HuH-7.5 (cell line): ENCODE measurements at places on chromosomes 12 and 14.

GRCh38 chr12:127121494-127122084 is 1145.4 kb upstream of the TMEM132C start:
- DNase-seq, result no peak

GRCh38 chr12:94488463-94488862 is 28.8 kb upstream of the CEP83 start:
- no peak for DNase-seq

- no peak for DNase-seq
Measured at GRCh38 chr12:58833853-58834252, 86.5 kb downstream of the LRIG3 start.

GRCh38 chr14:53032838-53033390 is 82.1 kb upstream of the FERMT2 start:
- DNase-seq, result no peak

- no peak for DNase-seq
Measured at GRCh38 chr14:54809767-54810166, 92.9 kb downstream of the GCH1 start.

DNA sequence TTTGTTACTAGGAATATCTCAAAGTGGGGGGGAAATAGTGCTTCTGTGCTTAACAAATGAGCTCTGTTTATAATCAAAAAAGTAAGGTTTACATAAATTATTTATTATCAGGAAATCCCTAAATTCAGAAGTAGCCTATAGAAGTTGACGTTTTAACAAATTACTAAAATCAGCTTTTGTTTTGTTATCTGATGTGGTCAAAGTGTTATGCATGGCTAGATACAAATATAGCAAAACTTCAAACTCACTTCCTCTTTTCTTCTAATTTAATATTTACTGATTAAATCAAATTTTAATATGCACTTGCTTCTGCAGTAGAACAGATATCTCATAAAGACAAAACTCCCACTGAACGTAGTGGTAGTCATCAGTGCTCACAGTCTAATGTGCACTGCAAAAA is 47.5 kb downstream of the GARIN6 start:
- DNase-seq, result no peak

DNA sequence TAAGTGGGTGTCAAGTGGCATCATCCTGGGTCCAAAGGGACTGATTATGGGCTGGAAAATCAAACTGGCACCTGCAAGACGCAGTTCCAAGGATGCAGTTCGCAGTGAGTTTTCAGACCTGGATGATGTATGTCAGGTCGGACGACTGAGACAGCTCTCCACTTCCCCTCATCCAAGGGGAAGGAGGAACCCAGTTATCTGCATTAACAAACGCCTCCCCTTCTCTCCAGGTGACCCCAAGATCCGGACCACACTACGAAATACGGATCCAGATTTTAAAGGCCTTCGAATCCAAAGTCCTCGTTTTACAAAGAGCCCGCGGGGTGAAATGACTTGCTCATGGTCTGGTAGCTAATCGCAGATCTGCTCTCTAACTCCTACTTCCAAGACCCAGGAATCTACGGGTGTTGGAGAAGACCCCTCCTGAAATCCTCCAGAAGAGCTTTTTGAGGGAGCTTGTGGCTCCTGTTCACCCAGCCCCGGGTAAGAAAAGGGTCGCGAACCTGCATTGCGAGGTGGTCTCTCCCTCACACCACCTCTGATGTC is 460 bp upstream of the SYNE2 start:
- peak; percentile 28 for DNase-seq

- peak; percentile 95 for DNase-seq
Measured at GRCh38 chr14:32075672-32076277, 1.3 kb upstream of the ARHGAP5 start.

DNA sequence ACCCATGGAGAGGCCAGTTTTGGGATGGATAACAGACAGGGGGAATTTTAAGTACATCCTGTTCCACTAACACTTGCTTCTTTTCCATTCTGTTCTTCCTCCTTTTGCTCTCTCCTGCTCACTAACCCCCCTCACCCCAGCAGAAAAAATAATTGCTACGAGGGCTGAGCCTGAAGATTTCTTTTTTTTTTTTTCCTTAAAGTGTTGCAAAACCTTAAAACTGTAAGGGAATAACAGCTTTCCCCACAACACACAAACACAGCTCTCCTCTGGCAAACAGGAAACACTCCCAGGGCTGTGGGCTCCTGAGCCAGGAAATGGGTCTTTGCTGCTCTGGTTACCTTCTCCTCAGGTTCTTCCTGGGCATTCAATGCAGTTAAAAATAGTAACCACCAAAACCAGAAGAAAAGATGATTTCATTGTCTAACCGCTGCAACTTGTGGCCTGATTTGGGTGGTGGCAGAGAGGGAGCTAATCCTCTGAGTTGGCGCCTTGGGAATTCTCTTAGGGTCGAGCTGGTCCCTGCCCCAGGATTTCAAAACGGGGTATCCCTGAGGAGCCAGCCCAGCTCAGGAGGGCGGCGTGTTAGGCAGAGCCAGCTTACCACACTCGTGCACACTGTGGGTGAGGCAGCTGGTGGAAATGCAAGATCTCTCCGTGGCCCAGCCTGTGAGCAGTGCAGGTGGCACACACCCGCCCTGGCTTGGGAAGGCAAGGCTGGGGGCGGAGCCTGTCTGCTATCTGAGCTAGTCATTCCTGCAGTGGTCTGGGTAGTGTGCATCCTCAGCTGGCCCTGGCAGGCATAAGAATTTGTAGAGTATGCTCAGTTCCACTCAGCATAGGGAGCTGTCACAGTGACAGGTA is 17.1 kb upstream of the EMP1 start:
- no peak for DNase-seq

DNA sequence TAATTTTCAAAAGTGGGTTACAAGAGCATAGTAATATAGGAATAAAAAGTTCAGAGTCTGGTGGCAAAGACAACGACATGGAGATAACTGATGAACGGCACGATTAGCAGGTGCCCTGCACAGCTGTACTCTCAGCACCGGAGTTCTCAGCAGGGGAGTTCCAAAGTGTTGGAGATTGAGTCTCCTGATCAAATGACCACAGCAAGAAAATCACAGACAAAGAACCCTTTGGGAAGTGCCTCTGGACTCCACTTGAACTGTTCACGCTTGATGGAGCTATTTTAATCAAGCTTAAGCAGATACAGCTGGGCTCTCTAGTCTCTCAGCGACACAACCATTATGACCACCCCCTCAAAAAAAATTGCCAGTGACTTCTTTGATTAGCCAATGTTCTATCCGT is 153.1 kb downstream of the ALG10B start:
- DNase-seq, result no peak

- DNase-seq, result no peak
Measured at GRCh38 chr12:67980391-67980790, 8.9 kb upstream of the IFNG-AS1 start.

DNA sequence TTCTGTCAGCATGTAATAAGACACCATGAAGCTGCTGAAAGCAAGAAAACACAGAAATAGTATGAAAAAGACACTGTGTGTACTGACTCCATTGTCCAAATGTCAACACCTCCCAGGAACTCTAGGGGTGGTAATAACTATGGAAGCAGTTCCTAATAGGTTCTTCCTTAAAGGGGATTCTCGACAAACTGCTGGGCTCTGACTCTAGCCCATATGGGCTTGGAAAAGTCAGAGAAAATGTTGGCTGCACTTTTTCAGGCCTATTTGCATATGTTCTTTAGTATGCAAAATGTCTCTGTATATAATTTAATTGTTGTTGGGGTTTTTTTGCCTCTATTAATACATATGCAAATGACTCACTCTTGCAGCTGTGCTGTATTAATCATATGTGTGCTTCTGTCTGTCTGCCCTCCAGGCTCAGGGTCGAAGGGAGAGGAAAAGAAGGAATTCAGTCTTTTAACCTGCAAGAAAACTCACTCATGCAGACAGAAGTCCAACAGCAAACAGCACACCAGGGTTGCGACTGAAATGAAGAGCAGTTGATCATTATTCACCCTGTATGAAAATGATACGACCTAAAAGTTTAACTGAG is 317.6 kb downstream of the SOX5 start:
- DNase-seq, result no peak

DNA sequence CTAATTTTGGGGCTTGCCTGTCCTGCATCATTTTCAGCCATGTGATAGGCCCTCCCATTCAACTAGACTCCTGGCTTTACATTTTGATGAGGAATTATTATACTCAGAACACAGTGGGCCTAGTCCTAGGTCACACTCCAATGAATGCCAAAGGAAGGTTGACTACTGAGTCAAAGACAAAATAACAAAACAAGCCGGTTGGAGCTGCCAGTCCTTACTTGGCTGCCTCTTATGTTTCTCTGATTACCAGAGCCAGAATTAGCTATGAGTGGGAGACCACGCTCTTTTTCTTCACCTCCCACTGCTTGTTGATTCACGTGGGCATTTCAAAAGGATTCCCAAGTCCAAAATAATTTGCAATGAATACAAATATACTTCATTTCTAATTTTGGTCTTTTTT is 78.1 kb upstream of the USP44 start:
- DNase-seq, result no peak

DNA sequence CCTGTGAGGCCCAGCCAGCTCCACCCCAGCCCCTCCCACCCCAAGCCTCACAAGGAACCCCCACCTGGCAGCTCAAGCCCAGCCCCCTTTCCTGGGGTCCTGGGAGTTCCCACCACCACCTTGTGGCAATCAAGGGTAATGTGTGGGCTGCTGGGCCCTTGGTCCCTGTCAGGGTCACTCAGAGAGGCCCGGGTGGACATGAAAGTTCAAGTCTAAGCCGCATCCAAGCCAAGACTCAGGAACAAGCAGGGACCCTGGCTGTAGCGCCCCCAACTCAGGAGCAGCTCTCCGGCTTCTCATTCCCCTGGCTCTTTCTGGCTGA is 106.4 kb upstream of the C14orf180 start:
- no peak for DNase-seq

DNA sequence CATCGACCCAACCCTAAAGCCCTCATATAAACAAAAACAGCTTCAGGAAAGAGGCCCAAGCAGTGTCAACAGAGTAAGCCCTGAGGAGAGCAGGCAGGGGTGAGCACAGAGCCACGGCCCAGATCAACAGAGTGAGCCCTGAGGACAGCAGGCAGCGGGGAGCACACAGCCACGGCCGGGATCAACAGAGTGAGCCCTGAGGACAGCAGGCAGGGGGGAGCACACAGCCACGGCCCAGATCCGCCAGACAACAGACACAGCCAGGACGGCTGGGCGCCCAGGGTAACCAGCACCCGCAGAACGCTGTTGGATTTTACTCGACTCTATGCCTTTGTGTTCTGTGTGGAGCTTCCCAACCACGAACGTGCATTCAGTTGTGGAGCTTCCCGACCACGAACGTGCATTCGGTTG is 15.0 kb downstream of the CCDC85C start:
- DNase-seq, result no peak

GRCh38 chr12:117816-118345 is 51.3 kb downstream of the IQSEC3 start:
- no peak for DNase-seq

DNA sequence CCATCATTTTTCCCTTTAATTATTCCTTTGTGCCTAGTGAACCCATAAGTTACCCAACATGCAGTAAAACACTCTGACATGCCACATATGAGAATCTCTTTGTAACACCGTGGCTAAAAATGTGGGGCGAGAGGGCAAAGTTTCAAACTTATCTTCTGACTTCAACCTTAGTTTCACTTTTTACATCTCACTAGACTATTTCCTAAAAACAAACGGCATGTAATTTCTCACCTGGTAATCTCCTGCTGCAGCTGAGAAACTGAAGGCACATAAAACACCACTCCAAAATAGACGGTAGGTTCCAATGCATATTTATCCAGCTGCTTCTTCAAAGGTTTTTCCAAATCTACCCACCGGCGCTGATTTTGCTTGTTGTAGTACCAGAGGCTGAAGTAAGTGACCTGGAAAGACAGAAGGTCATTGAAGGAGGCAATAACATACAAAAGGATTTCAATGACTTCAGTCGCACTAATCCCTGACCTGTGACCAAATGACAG is 37.9 kb downstream of the PTPN21 start:
- DNase-seq, result no peak

- no peak for DNase-seq
Measured at GRCh38 chr12:12319451-12320183, 30.4 kb downstream of the MANSC1 start.

DNA sequence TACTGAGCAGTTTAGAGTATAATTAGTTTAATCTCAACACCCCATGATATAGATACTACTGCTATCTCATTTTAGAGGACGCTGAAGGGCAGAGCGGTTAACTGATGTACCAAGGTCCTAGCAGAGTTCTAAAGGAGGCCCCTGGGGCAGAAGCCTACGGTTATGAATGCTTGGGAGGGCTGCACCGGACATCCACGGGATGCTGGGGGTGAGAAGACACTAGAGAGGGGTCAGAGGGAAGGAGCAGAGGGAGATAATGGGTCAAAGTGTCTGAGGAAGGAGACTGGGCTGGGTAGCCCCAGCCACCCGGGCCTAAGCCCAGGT is 1.6 kb upstream of the ACTR6 start:
- no peak for DNase-seq

DNA sequence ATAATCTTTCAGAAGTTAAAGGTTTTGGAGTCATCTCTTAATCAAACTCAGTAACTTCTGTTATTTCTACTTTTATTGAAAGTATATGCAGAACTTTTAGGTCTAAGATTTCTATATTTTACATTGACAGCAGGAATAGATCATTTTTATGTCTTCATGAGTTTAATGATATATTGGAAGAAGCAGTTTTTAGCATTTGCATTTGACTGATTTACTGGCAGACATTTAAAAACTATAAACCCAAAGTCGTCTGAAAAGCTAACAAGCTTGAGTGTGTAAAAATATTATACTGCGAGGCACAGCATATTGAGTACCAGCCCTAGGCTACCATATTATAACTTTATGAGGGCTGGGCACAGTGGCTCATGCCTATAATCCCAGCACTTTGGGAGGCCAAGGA is 214.0 kb upstream of the GARIN2 start:
- DNase-seq, result no peak

GRCh38 chr12:2613326-2614073 is 181.3 kb upstream of the FKBP4 start:
- DNase-seq, result no peak

- no peak for DNase-seq
Measured at GRCh38 chr12:111705672-111706071, 19.8 kb downstream of the ACAD10 start.

DNA sequence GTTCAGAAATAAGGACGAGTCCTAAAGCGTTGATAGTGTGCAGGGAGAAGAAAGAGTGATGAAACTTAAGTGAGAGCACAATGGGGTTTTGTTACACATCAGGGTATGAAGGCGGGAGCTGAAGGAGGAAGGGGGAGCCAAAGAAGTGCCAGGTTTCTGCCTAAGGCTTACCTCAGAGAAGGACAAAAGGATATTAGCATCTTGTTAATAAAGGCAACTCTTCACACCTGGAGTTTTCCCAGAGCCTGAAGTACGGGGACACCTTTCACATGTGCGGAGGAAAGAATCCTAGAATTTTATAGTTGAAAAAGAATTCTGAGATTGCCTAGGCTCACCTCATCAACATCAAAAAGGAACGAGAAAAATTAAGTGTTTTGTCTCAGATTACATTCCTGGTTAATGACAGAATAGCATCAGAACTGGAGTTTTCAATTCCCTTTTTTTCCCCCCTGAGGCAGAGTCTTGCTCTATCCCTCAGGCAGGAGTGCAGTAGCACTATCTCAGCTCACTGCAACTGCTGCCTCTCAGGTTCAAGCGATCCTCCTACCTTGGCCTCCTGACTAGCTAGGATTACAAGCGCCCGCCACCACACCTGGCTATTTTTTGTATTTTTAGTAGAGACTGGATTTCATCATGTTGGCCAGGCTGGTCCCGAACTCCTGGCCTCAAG is 2.2 kb upstream of the SAV1 start:
- DNase-seq, result no peak

- DNase-seq, result no peak
Measured at GRCh38 chr12:56922031-56922430, 12.2 kb downstream of the SDR9C7 start.
